Kidney epithelial cell (primary cell): ENCODE measurements at places on chromosomes 1 and 21. TPM values are rescaled to one million over a fixed set of nuclear protein-coding genes. Genes with fewer than 3 reads are reported as not detected.

The DESI2 gene
- 53.2 and 55.0 TPM in 2 replicates for total RNA-seq

The SEC16B gene
- total RNA-seq, result 0.96 and 1.2 TPM in 2 replicates

DNA sequence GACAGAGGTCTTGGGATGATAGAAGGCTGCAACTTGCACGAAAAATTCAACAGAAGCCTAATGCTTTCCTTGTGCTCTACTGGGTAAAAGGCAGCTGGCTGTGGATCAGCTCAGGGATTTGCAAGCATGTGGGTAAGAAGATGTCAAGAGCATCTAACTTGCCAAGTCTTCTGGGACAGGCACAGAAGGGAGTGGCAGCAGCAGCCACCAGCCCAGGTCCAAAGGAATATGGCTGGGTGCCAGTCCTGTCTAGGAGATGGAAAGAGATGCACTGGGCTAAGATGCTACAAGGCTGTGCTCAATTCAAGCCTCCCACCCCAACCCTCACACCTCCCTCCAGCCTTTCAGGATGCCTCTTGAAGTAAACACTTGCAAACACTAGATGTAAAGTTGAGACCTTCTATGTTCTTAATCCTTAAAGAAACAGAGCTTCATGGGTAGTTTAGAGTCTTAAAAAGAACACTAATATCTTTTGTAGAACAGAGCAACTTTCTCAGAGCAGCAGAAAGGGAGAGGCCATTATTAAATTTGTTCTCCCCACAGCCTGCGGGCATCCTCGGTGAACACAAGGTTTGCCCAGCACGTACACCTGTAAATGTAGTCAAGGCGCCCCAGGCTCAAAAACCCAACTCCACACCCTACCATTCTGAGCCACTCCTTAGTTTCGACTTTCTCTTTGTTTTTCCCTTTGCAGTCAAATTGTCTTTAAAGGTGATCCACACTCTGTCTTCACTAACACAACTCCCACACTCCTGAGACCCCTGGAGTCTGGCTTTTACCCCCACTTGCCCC, 64.6 kb upstream of the BCAR3 start:
- no peak for DNase-seq

- no peak for DNase-seq
These were observed 49.6 kb upstream of the ARHGAP29 start for GRCh38 chr1:94286864-94287437.

GRCh38 chr1:104768466-104768865, 1018.8 kb downstream of the AMY1C start:
- DNase-seq, result no peak

DNA sequence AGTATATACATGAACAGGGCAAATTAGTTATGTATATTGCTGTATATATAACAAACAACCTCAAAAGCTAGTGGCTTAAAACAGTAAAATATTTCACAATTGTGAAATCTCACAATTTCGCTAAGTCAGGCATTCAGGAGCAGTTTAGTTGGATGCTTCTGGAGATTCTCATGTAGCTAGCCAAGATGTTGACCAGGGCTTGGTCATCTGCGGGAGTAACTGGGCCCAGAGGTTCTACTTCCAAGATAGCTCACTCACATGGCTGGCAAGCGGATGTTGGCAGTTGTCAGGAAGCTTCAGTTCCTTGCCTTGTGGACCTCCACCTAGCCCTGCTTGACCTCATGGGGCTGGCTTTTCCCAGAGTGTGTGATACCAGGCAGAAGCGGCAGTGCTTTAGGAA, 95.6 kb downstream of the TTC3 start:
- no peak for DNase-seq

DNA sequence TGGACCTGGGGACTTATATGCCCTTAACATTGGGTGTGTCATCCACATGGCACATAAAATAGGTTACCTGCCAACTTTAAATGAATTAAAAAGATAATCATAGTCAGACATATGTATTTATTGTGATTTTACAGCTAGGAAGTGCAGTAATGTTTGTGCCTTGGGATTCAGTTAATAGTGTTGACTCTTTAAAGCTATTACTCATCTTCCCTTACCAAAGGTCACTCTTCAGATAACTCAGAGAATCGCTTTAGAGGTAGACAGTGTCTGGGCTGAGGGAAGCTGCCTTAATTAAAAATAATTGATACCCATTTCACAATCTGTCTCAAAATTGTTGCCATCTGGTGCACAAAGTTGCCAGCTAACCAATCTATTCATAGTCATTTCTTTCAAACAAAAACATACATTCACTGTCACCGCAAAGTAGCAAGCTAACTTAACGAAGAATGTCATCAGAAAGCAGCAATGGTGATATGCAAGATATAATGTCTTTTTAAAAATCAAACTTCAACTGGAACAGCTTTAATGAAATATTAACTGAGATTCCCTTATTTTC, 3.0 kb upstream of the KRTAP15-1 start:
- DNase-seq, result no peak

DNA sequence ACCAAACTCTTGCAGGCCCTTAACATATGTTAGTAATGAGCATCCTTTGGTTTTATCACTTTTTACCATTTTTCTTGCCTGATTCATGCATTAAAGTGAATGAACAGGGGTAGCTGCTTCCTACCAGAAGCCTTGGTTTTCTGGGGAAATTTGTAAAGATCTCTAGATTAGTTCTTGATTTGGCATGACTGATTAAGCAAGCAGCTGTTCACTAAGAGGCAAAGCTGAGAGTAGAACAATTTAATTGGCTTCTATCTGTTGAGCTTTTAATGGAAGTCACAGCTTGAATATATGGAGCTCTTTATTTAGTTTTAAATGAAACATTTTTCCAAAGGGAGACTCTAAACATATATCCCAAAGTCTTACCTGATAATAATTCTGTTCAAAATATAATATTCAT, 23.6 kb downstream of the TLCD4 start:
- DNase-seq, result no peak

DNA sequence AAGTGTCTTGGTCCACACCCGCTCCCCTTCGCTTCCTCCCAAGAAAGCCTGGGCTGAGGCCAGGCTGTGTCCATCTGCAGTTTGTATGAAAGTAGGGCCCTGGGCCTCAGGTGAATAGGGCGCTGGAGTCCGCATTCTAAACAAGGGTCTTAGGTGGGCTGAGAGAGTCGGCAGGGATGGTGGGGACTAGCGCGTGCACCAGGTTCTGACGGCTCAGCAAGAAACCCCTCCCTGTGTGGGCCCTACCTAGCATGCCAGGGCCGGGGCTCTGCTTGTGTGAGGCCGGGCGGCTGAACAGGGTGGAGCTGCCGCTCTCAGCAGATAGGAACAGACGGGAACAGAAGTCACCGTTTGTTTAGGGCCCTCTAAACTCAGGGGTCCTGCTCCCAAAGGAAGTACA, 1.7 kb downstream of the ACTRT2 start:
- no peak for DNase-seq

DNA sequence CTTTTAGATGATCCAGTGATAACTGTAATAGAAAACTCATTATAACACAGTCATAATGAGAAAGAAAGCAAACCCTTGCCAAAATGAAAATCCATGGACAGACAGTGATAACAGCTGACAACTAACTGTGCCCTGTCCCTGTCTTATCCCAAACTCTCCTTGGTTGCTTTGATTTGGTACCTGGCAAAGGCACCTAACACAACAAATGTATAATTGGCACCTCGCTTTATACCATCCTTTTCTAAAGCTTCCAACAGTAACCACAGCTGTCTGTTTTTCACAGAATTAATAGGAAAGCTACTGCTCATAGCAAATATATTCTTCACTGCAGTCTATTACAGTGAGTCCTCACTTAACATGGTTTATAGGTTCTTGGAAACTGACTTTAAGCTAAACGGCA, 118.4 kb upstream of the KRTAP19-8 start:
- no peak for DNase-seq
